Ovary (tissue), 10 donors: ENCODE measurements at places on chromosomes 1 and 21. TPM values are rescaled to one million over a fixed set of nuclear protein-coding genes. Genes with fewer than 3 reads are reported as not detected.
A peak's percentile ranks its signal among the peaks of the same experiment; 100 is the strongest.

- no peaks in the 10 kb centered on the region for H3K4me1 ChIP-seq
- no peak overlapping the region for H3K4me3 ChIP-seq
- DNase-seq: no peak
- H3K36me3 ChIP-seq: no peaks in the 10 kb centered on the region
Observed at GRCh38 chr21:29007810-29008209, 11.3 kb downstream of the RWDD2B start.

- no peaks in the 10 kb centered on the region for H3K4me1 ChIP-seq
- DNase-seq: no peak
- H3K4me3 ChIP-seq: no peak overlapping the region
- H3K36me3 ChIP-seq: no peaks in the 10 kb centered on the region
- H3K27ac ChIP-seq: no peak overlapping the region
Observed at GRCh38 chr1:168991667-168992475, 114.6 kb upstream of the ATP1B1 start.

DNA sequence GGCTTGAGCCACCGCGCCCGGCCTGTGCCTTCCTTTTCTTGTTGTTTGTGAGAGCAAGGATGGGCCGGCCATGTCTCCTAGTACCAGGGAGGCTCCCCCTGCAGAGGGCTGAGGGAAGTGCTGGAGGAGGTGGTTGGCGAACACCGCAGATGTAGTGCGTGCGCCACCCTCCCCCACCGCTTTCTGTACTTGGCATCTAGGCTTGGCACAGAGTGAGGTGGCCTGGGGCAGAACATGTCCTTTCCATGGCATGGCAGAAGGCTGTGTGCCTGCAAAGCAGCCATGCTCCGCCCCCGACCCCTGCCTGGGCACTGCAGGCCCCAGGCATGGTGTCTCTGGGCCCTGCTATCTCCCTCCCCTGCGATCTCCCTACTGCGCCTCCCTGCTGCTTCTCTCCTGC is 30.7 kb downstream of the ALPL start:
- H3K36me3 ChIP-seq: no peaks in the 10 kb centered on the region
- no peak overlapping the region for H3K4me3 ChIP-seq
- no peak for DNase-seq
- peaks cover 13% of the 10 kb centered on the region for H3K4me1 ChIP-seq
- H3K27me3 ChIP-seq: no peaks in the 10 kb centered on the region
- no peak overlapping the region for H3K27ac ChIP-seq

DNA sequence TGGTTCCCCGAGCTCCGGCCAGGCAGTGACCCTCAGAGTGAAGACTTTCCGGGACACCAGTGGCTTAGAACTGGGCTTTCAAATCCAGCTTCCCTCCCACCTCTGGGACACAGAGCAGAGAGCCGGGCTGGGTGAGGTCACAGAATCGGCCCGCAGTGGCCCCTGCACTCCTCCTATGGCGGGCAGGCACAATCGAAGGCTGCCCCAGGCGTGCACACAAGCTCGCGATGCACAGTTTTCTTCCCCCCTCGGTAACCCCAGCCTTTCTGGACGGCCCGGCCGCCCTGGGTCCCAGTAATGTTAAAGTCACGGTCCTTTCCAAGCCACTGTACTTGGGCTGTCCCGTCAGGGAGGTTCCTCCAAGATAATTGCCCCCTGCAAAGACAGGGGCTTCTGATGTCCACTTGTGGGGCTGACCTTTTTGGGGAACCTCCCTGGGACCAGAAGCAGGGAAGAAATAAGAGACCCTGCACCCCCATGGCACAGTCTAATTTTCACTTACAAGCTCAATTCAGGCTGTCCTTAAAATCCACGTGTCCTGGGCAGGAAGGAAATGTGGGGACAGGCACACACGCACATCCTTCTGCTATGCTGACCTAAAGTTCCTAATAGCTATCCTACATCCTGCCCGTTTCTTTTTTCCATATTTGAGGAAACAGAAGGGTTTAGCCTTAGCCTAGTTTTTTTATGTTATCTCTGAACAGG is 13.7 kb downstream of the TFF3 start:
- no peak overlapping the region for H3K4me3 ChIP-seq
- H3K27ac ChIP-seq: no peak overlapping the region
- no peak for DNase-seq
- H3K4me1 ChIP-seq: no peaks in the 10 kb centered on the region
- no peaks in the 10 kb centered on the region for H3K36me3 ChIP-seq

DNA sequence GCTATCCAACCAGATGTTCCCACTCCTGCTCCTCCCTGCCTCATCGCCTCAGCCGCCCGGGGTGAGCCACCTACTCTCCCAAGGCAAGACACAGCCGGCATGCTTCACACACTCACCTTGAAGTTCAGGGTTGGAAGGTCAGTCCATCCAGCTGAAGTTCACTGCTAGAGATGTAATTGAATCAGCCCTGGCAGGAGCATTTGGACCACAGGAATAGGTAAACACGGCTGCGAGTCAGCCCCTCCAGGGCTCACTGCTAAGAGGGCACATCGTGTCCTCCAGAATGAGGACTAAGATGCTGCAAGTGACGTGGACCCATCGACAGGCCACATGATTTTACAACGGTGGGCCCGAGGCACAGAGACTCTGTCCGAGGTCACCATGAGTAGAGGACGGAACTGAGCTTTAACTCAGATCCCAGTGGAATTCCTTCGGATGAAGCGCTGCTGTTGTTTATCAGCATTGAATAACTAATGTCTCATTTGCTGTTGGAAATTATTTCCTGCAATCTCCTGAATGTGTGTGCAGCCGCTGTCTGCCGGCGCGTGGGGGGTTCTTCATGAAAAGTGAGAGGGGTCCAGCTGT is 41.9 kb downstream of the RSPH1 start:
- no peak for DNase-seq
- H3K27me3 ChIP-seq: no peaks in the 10 kb centered on the region
- no peak overlapping the region for H3K27ac ChIP-seq
- H3K4me1 ChIP-seq: no peaks in the 10 kb centered on the region

- no peak overlapping the region for H3K4me3 ChIP-seq
- no peaks in the 10 kb centered on the region for H3K27me3 ChIP-seq
- H3K27ac ChIP-seq: no peak overlapping the region
- no peaks in the 10 kb centered on the region for H3K4me1 ChIP-seq
Observed at GRCh38 chr1:223270155-223270554, 93.8 kb downstream of the SUSD4 start.

DNA sequence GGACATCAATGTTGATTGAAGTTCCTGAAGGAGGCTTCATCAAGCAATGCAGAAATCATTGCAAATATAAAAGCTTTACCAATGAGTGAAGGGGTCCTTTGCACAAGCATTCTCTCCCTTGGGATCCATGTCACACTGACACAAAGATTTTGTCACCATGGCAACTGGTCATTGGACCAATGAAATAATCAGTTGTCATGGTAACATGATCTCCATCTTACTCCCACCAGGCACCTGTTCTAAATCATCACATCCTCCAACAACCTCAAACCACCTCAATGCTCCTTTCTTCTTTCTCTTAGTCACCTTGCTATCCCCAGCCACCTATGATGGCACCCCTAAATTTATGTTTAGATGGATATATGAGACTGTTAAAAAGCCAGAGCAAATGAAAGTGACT is 13.5 kb upstream of the FOXJ3 start:
- H3K27ac ChIP-seq: no peak overlapping the region
- no peaks in the 10 kb centered on the region for H3K4me1 ChIP-seq
- DNase-seq: no peak
- H3K27me3 ChIP-seq: no peaks in the 10 kb centered on the region
- H3K4me3 ChIP-seq: no peak overlapping the region
- no peaks in the 10 kb centered on the region for H3K36me3 ChIP-seq

DNA sequence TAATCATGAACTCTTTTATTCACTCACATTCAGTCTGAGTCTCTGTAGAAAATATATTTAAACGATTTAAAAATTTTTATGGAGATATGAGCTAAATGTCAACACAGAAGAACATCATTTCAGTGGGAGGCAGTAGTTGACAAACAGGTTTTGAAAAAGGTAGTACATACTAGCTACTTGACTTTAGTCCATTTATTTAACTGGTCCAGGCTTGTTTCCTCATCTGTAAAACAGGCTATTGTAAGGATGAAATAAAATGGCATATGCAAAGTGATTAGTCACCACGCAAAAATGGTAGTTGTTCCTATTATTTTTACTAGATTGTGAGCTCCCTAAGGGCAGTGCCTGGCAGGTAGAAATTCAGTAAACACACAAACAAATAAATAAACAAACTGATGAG is 75.2 kb downstream of the NTPCR start:
- H3K27ac ChIP-seq: no peak overlapping the region
- no peak overlapping the region for H3K4me3 ChIP-seq
- no peaks in the 10 kb centered on the region for H3K27me3 ChIP-seq
- H3K36me3 ChIP-seq: no peaks in the 10 kb centered on the region
- no peak for DNase-seq
- H3K4me1 ChIP-seq: no peaks in the 10 kb centered on the region

The RGSL1 gene
- not detected for total RNA-seq

- no peak overlapping the region for H3K27ac ChIP-seq
- no peaks in the 10 kb centered on the region for H3K36me3 ChIP-seq
- no peak overlapping the region for H3K4me3 ChIP-seq
- H3K27me3 ChIP-seq: no peaks in the 10 kb centered on the region
- H3K4me1 ChIP-seq: peaks cover 2% of the 10 kb centered on the region
Observed at GRCh38 chr1:27676410-27676809, 4.4 kb upstream of the IFI6 start.

The CYP2J2 gene
- total RNA-seq: 1.4 TPM

- no peak overlapping the region for H3K4me3 ChIP-seq
- H3K27me3 ChIP-seq: no peaks in the 10 kb centered on the region
- no peaks in the 10 kb centered on the region for H3K4me1 ChIP-seq
- H3K27ac ChIP-seq: no peak overlapping the region
Observed at GRCh38 chr1:247647864-247648263, 31.7 kb downstream of the OR13G1 start.

The B3GALT2 gene
- total RNA-seq: 6.3 TPM

GRCh38 chr1:214615871-214616270 is 12.9 kb downstream of the CENPF start:
- no peak overlapping the region for H3K27ac ChIP-seq
- H3K4me1 ChIP-seq: no peaks in the 10 kb centered on the region
- H3K27me3 ChIP-seq: no peaks in the 10 kb centered on the region
- no peak overlapping the region for H3K4me3 ChIP-seq

DNA sequence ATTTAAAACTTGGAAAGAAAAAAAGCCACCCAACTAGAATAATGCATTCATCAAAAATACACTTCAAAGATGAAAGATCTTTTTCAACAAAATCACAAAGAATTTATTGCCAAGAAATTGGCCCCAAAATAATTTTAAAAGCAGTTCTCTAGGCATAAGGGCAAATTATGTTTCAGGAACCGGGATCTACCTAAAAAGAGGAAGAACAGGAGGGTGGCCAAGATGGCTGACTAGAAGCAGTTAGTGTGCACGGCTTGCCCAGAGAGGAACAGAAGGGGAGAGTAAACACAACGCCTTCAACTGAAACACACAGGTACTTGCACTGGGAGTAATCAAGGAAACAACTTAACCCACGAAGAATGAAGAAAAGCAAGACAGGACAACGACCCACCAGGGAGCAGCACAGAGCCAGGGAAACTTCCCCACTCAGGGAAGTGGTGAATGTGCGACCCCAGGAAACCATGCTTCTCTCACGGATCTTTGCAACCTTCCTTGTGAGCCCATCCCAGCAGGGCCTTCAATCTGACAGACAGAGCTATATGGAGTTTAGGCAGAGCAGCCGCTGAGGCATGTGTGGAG is 46.1 kb downstream of the ACKR1 start:
- no peaks in the 10 kb centered on the region for H3K36me3 ChIP-seq
- H3K4me1 ChIP-seq: no peaks in the 10 kb centered on the region
- no peak for DNase-seq
- no peak overlapping the region for H3K4me3 ChIP-seq

GRCh38 chr1:114558544-114558943 is 22.9 kb downstream of the BCAS2 start:
- no peak overlapping the region for H3K27ac ChIP-seq
- H3K4me1 ChIP-seq: no peaks in the 10 kb centered on the region
- H3K36me3 ChIP-seq: no peaks in the 10 kb centered on the region
- H3K4me3 ChIP-seq: no peak overlapping the region
- no peak for DNase-seq

The FAM163A gene
- total RNA-seq: not detected

- H3K36me3 ChIP-seq: no peaks in the 10 kb centered on the region
- H3K4me3 ChIP-seq: peak overlapping the region; percentile 70
- no peaks in the 10 kb centered on the region for H3K27me3 ChIP-seq
- H3K4me1 ChIP-seq: peaks cover 7% of the 10 kb centered on the region
- peak overlapping the region; percentile 72 for H3K27ac ChIP-seq
- DNase-seq: no peak
Observed at GRCh38 chr1:93681989-93682412, 364 bp upstream of the BCAR3 start.

The PLEKHO1 gene
- total RNA-seq: 50.6 TPM

DNA sequence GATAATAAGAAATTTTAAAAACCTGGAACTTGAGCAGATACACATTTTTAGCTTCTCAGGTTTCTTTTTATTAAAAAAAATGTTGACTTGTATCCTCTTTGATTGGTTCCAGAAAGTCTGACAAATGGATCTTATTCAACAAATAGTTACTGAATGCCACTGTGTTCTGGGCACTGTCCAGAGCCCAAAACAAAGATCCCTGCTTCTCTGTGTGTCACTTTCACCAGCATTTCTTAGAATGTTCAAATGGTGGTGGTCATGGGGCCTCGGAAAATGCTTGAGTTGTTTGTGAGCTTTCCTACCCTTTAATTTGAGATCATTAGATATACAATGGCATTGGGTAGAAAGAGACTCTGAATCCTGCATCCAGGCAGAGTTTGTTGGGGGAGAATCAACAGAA is 19.9 kb downstream of the ACTN2 start:
- no peak overlapping the region for H3K27ac ChIP-seq
- no peaks in the 10 kb centered on the region for H3K27me3 ChIP-seq
- DNase-seq: no peak
- H3K4me3 ChIP-seq: no peak overlapping the region
- H3K36me3 ChIP-seq: no peaks in the 10 kb centered on the region

The CLDN17 gene
- total RNA-seq: not detected

DNA sequence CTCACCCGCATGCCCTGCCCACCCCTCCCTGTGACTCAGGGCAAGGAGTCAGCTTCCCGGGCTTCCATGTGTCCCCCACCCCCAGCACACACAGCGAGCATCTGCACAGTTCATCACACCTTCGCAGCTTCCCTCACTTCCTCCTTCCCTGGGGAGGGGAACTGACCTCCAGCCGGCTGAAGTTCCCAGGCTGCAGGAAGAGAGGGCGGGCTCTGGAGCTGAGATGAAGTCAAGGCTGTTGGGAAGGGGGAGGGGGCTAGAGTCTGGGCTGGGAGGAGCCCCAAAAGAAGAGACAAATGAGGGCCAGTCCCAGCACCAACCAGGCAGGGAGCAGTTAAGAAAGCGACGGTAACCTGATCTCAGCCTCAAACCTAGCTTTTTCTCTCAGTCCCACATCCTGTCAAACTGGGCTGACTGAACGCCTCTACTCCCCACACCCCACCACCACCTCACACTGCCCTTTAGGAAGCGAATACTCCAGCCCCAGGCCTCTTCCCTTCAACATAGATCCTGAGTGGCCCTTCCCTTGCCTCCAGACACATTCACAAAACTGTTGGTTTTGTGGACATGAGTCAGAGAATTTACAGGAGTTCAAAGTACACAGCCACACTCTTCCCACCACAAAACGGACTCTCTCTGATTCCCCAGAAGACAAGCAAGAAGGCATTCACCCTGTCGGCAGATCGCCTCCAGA is 1.8 kb downstream of the RHOC start:
- peak overlapping the region; percentile 63 for H3K27ac ChIP-seq
- no peaks in the 10 kb centered on the region for H3K27me3 ChIP-seq
- H3K36me3 ChIP-seq: no peaks in the 10 kb centered on the region
- H3K4me3 ChIP-seq: peak overlapping the region; percentile 67
- peak; percentile 88 for DNase-seq

GRCh38 chr1:226675715-226676357 is 63.2 kb downstream of the ITPKB start:
- DNase-seq: no peak
- H3K27me3 ChIP-seq: no peaks in the 10 kb centered on the region
- peak overlapping the region; percentile 75 for H3K27ac ChIP-seq
- H3K4me1 ChIP-seq: peaks cover 19% of the 10 kb centered on the region
- H3K4me3 ChIP-seq: no peak overlapping the region

The AGPAT3 gene
- total RNA-seq: 14.2 TPM
